Activated naive CD8-positive, alpha-beta T cell treated with anti-CD3 and anti-CD28 coated beads for 36 hours (primary cell): ENCODE measurements at places on chromosomes 7 and 10. TPM values are rescaled to one million over a fixed set of nuclear protein-coding genes. Genes with fewer than 3 reads are reported as not detected.

DNA sequence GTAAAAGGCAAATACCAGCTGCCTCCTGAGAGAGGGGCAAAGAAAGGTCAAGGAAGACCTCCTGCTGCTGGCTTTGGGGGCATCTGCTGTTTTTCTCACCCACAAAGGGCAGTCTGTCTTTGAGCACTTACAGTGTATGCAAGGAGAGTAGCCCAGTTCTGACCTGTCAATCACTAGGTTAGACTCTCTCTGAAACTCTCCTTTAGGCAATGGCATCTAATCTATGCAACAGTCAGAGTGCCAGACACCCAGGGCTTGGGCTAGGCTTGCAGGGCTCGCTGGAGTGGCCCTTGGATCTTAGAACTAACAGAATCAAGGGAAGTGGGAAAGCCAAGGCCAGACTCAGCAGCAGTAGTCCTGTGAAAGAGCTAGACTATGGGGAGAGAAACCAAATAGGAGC lies 522.9 kb downstream of the NRG3 start:
- no peaks in the 10 kb centered on the region for H3K36me3 ChIP-seq
- no peaks in the 10 kb centered on the region for H3K27me3 ChIP-seq
- H3K27ac ChIP-seq = no peak overlapping the region

GRCh38 chr7:143316492-143316891 lies 581 bp downstream of the CLCN1 start:
- no peak overlapping the region for H3K4me3 ChIP-seq
- no peaks in the 10 kb centered on the region for H3K27me3 ChIP-seq
- H3K4me1 ChIP-seq = peaks cover 3% of the 10 kb centered on the region
- no peak overlapping the region for H3K27ac ChIP-seq

- no peak overlapping the region for H3K4me3 ChIP-seq
- DNase-seq = no peak
- H3K27me3 ChIP-seq = no peaks in the 10 kb centered on the region
- H3K4me1 ChIP-seq = no peaks in the 10 kb centered on the region
- no peaks in the 10 kb centered on the region for H3K36me3 ChIP-seq
Measured at GRCh38 chr7:48781752-48782151, 142.6 kb upstream of the CDC14C start.

DNA sequence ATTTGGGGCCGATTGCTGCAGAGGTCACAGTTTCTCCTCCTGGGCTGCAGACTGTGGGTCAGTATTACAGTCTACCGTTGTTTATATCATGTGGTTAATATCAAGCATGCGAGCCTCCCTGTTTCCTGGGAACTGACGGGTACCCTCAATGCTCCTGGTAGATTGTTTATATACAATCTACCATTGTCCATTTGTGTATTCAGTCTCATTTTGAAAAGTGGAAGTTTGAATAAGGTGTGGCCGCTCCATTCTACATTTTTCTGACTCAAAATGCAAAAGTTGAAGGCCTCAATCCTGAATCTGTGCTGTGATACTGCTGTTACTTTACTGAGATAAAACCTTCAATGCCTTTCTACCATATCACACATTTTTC lies 107.9 kb downstream of the ACTR3B start:
- H3K4me3 ChIP-seq = no peak overlapping the region
- no peak overlapping the region for H3K27ac ChIP-seq
- no peaks in the 10 kb centered on the region for H3K4me1 ChIP-seq
- H3K36me3 ChIP-seq = peaks cover 2% of the 10 kb centered on the region
- DNase-seq = no peak

DNA sequence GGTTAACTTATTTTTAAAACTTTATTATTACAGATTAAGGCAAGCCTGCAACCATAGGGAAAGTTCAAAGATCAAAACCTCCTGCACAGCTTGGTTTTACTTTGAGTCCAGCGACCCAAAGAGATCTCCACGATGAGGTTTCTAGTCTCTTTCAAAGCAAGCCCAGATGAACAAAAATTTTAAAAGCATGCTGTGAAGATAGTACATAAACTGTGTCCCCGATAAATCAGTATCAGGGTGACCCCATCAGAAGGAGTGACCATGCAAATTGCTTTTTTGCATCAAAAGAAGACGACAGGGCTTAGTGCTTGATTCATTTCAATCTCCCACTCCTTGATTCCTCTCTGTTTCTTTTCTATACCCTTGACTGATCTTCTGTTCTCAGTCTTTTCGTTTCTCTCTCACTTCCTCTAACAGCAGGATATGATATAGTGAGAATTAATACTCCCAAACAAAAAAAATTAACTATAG lies 16.0 kb upstream of the DNTT start:
- peaks cover 17% of the 10 kb centered on the region for H3K4me1 ChIP-seq
- DNase-seq = no peak
- no peaks in the 10 kb centered on the region for H3K36me3 ChIP-seq
- H3K27me3 ChIP-seq = no peaks in the 10 kb centered on the region

- H3K4me3 ChIP-seq = peak overlapping the region; percentile 95
- no peaks in the 10 kb centered on the region for H3K27me3 ChIP-seq
- DNase-seq = peak; percentile 26
Measured at GRCh38 chr10:12351447-12351846, 2.1 kb downstream of the CAMK1D start.

GRCh38 chr10:131216681-131217230 lies 94.8 kb downstream of the TCERG1L start:
- H3K36me3 ChIP-seq = no peaks in the 10 kb centered on the region
- no peaks in the 10 kb centered on the region for H3K27me3 ChIP-seq
- H3K27ac ChIP-seq = no peak overlapping the region

DNA sequence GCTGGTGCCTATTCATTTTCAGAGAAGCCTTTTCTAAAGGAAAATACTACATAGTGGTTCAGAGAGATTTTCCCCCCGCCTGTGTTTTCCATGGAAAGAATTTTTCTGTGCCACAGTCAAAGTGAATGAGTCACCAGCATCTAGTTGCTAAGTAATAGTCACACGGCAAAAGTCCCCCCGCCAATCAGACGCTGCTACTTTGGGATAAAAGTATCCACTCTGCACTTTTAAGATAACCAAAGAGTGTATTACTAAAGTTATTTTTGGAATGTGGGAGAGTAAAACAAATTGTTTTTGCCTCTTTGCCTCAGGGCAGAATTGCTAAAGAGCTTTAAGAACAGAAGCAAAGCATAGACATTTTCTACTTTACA lies 23.5 kb downstream of the ABLIM1 start:
- H3K27me3 ChIP-seq = peaks cover 44% of the 10 kb centered on the region
- no peak overlapping the region for H3K4me3 ChIP-seq
- DNase-seq = no peak
- H3K36me3 ChIP-seq = no peaks in the 10 kb centered on the region

DNA sequence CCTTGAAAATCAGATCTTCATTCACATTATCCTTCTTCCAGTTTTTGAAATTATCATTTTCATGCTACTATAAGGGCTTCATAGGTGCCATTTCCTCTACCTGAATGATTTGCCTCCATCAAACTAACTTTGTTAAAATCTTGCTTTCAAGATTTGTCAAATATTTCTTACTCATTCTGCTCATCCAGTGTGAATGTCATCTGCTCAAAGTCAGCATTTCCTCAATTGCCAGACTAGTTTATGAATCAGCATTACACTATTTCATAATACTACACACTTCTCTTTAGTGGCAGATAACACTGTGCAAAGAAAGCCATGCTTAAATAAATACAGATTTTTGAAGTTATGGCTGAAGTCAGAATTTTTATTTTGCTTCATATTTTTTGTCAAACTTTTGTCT lies 21.3 kb upstream of the LIPF start:
- no peak overlapping the region for H3K27ac ChIP-seq
- H3K4me3 ChIP-seq = no peak overlapping the region
- peaks cover 9% of the 10 kb centered on the region for H3K27me3 ChIP-seq
- DNase-seq = no peak

- H3K36me3 ChIP-seq = peaks cover 2% of the 10 kb centered on the region
- H3K27me3 ChIP-seq = peaks cover 25% of the 10 kb centered on the region
- H3K4me3 ChIP-seq = no peak overlapping the region
Measured at GRCh38 chr7:158573310-158573709, 14.3 kb downstream of the PTPRN2 start.

- no peaks in the 10 kb centered on the region for H3K4me1 ChIP-seq
- DNase-seq = no peak
- no peak overlapping the region for H3K4me3 ChIP-seq
- H3K36me3 ChIP-seq = no peaks in the 10 kb centered on the region
- no peak overlapping the region for H3K27ac ChIP-seq
- H3K27me3 ChIP-seq = peaks cover 3% of the 10 kb centered on the region
Measured at GRCh38 chr7:153386556-153386955, 627.0 kb downstream of the ACTR3B start.

DNA sequence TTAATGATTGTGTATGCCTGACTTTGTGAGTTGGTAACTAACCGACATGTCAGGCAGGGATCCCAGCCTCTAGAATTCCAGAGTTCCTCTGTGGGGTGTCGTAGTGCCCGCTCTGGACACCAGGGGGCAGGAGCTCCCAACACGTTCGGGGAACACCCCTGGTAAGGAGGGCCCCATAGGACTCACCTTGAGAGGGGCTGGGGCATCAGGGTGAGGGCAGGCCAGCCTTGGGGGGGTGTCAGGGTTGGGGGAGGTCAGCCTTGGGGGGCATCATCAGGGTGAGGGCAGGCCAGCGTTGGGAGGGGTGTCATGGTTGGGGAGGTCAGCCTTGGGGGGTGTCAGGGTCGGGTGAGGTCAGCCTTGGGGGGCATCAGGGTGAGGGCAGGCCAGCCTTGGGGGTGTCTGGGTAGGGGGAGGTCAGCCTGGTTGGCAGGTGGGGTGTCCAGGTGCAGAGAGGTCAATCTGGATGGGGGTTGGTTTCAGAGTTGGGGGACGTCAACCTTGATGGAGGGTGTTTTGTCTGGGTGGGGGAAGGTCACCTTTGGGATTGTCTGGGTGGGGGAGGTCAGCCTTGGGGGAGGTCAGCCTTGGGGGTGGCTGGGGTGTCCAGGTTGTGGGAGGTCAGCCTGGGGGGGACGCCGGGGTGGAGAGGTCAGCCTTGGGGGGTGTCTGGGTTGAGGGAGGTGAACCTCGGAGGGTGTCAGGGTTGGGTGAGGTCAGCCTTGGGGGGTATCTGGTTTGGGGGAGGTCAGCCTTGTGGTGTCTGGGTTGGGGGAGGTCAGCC lies 45.6 kb upstream of the SUN1 start:
- no peak overlapping the region for H3K4me3 ChIP-seq
- no peak overlapping the region for H3K27ac ChIP-seq

GRCh38 chr10:107238275-107238674 lies 73.8 kb upstream of the SORCS1 start:
- no peak for DNase-seq
- no peaks in the 10 kb centered on the region for H3K4me1 ChIP-seq
- H3K27ac ChIP-seq = no peak overlapping the region
- no peaks in the 10 kb centered on the region for H3K36me3 ChIP-seq
- no peaks in the 10 kb centered on the region for H3K27me3 ChIP-seq

DNA sequence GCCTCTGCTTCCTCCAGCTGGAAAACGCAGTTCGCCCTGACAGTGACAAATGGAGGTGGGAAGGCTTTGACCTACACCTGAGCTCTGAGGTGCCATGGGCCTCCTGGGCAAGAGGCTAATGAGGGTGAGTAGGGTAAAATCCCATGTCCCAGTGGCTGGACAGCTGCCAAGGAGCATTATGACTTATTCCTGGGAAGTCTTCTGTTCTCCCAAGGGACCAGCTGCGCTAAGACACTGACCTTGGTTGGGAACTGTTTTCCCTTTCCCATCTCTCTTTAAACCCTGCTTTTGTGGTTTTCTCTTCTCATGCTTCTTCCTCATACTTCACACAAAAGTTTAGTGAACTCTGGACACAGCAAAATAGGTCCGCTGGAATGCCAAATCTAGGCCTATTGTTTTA lies 72.6 kb downstream of the COPG2 start:
- H3K4me3 ChIP-seq = no peak overlapping the region
- no peak for DNase-seq
- H3K27me3 ChIP-seq = no peaks in the 10 kb centered on the region
- H3K36me3 ChIP-seq = peaks cover 11% of the 10 kb centered on the region

DNA sequence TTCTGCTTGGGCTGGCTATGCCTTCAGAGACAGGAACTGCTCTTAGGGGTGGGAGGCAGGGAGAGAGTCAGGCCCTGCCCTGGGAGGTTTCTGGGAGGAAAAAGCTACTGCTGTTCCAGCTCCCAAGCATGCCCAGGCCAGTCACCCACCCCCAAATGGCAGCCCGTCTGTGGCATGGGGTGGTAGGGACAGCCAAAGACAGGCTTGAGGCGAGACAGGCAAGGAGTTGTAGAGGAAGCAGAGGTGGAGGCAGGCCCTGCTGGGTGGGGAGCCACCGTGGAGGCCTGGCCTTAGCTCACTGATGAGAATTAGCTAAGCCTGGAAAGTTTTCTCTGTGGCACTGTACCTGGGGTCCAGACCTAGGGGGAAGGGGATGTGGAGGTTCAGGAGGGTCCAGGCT lies 6.6 kb upstream of the SAMD8 start:
- no peak overlapping the region for H3K4me3 ChIP-seq
- peaks cover 6% of the 10 kb centered on the region for H3K4me1 ChIP-seq
- H3K27ac ChIP-seq = no peak overlapping the region
- H3K36me3 ChIP-seq = no peaks in the 10 kb centered on the region
- DNase-seq = no peak
- H3K27me3 ChIP-seq = no peaks in the 10 kb centered on the region

- no peak for DNase-seq
- no peaks in the 10 kb centered on the region for H3K36me3 ChIP-seq
- H3K27me3 ChIP-seq = no peaks in the 10 kb centered on the region
- no peak overlapping the region for H3K4me3 ChIP-seq
Measured at GRCh38 chr7:128422842-128423241, 13.1 kb upstream of the IMPDH1 start.

The OPALIN gene
- total RNA-seq = not detected

The PRF1 gene
- 46.9 TPM for total RNA-seq

The ANKRD7 gene
- 1.6 TPM for total RNA-seq

The KAT6B gene
- total RNA-seq = 23.4 TPM

The HTRA1 gene
- total RNA-seq = not detected

The FOXI2 gene
- not detected for total RNA-seq

The MACC1 gene
- 0.12 TPM for total RNA-seq

The TRIM73 gene
- total RNA-seq = 1.1 TPM

The PGAM2 gene
- 0.43 TPM for total RNA-seq

The ZNF398 gene
- total RNA-seq = 11.1 TPM

The NANOS1 gene
- total RNA-seq = not detected
